ENCODE measurements at places on chromosomes 7 and 10.

GRCh38 chr7:32574626-32575025 is 79.3 kb downstream of the AVL9 start:
- no peak for DNase-seq

DNA sequence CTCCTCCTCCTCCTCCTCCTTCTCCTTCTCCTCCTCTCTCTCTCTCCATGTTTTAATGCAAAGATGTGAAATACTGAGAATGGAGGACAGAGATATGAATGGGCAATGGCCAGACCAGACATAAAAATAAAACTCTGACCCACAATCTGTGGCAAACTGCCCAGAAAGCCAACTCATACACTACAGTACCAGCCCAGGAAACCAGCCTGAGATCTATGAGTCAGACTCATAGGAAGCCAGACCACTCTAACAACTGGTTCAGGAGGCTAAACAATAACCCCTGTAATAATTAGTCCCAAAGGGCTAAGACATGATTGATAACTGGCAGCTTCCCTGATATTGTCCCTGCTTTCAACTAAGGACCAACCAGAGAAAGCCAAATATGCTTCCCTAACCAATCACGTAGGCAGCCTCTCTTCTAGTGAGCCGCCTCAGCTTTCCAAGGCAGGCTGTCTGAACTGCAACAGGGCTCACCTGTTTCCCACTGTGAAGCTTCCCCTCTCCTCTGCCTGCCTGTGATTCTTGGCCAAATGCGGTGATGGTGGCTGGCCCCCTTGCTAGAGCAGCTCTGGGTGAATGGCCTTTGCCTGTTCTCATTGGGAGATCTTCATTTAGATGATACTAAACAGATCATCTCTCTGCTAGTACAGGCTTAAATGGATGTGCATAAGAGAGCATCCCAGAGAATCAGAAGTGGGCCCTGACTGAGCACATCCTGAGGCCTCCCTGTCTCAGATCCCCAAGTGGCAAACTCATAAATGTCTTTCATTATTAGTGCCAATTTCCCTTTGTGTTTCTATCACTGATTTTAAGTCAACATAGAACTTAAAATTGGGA is 817.6 kb downstream of the TNS3 start:
- no peak for DNase-seq

GRCh38 chr10:33553748-33554571 is 219.5 kb upstream of the NRP1 start:
- DNase-seq, result no peak

DNA sequence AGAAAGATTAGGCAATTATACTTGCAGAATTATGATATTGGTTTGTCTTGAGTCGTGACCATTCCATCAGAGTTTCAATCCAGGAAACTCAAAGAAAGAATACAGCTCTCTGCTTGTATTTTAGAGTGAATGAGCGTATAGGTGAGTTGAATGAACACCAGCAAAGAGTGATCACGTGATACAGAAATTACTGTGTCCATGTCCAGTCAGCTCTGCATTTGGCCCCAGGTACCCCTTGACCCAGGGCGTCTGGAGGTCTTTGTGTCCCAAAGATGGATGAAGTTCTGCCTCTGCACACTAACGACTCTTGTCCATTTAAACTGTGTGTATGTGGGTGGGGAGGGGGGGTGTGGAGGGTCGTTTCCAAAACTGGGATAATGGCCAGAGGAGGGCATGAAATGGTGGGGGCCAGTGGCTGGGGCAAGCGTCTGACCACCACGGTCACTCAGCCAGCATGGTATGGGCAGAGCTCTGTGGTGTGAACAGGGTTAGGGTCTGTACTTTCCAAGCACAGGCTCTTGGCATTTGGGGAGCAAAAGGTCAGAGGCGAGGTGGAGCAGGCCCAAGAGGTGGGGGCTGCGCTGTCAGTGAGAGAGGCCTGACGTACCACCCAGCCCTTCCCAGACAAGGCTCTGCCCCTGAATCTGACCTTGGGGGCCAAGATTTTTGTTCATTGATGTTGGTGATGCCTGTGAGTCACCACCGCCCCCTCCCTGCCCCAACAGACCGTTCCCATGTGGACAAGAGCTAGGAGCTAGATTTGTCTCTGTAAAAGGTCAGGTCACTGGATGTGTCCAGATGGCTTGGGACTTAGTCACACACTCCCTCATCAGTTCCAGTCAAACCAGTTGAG is 1.4 kb downstream of the PTPRE start:
- DNase-seq, result no peak

- DNase-seq, result no peak
Measured at GRCh38 chr10:5291501-5292195, 73.1 kb upstream of the UCN3 start.

GRCh38 chr7:26183545-26184280 is 16.8 kb downstream of the HNRNPA2B1 start:
- no peak for DNase-seq

GRCh38 chr7:68813551-68814080 is 784.7 kb upstream of the AUTS2 start:
- no peak for DNase-seq

GRCh38 chr7:134571101-134571500 is 22.2 kb downstream of the AKR1B15 start:
- DNase-seq, result no peak

- no peak for DNase-seq
Measured at GRCh38 chr7:117230276-117231046, 92.4 kb downstream of the WNT2 start.

- DNase-seq, result no peak
Measured at GRCh38 chr7:151707105-151707469, 169.8 kb downstream of the PRKAG2 start.

- no peak for DNase-seq
Measured at GRCh38 chr10:76523791-76524351, 1092.4 kb downstream of the LRMDA start.

DNA sequence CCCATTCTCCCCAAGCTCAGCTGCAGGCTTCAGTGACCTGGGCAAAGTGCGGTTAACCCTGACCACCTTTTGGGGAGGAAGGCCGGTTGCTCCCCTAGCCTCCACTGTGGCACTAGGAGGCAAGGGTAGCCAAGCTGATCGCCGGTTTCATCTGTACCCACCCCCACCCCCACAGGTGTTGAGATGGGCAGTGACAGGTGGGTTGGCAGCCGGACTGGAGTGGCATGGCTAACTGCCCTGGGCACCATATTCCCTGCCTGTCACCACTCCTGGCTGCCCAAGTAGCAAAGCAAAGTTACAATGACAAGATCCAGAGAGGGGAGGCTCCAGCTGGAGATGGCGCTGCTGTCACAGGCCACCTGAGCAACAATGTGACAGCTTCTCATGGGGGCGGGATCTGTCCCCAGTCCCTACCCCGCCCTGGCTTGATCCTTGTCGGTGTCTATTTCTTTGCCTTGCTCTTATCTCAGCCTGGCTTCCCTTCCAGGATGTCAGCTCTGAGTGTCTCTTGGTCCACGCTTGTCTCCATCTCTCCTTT is 27.0 kb upstream of the BMS1 start:
- DNase-seq, result no peak

DNA sequence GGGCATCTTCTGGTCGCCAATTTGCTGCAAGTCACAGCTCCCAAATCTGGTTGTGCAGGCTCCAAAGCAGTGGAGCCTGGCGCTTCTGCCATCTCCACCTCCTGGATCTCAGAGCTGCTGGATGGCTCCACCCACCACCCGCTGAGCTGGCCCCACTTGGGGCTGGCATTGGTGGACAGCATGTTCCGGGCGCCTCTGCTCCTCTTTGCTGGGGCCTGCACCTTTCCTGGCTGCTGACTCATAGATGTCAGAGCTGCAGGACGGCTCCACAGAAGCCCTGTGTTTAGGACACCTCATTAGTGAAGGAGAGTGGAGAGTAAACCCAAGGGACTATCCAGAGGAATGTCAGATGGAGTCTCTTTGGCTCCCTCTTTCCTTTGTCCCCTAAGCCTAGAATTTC is 27.4 kb downstream of the MAPK8 start:
- no peak for DNase-seq

- DNase-seq, result peak; percentile 20
Measured at GRCh38 chr7:107661081-107661864, 645 bp downstream of the SLC26A4 start.

GRCh38 chr7:67716729-67717128 is 720.1 kb downstream of the TYW1 start:
- no peak for DNase-seq

DNA sequence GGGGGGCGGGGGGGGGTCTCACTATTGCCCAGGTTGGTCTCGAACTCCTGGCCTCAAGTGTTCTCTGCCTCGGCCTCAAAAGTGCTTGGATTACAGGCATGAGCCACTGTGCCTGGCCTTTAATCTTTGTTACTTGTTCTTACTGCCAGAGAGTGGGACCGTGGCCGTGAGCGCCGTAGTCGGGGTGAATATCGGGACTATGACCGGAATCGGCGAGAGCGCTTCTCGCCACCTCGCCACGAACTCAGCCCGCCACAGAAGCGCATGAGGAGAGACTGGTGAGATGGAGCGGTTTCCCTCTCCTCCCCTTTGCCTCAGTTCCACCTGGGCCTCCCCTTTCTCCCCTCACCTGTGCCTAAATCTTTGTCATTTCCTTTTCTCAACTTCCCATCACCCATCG is 6.2 kb downstream of the SRRT start:
- DNase-seq, result no peak

GRCh38 chr10:119522747-119523426 is 19.6 kb downstream of the RGS10 start:
- no peak for DNase-seq

DNA sequence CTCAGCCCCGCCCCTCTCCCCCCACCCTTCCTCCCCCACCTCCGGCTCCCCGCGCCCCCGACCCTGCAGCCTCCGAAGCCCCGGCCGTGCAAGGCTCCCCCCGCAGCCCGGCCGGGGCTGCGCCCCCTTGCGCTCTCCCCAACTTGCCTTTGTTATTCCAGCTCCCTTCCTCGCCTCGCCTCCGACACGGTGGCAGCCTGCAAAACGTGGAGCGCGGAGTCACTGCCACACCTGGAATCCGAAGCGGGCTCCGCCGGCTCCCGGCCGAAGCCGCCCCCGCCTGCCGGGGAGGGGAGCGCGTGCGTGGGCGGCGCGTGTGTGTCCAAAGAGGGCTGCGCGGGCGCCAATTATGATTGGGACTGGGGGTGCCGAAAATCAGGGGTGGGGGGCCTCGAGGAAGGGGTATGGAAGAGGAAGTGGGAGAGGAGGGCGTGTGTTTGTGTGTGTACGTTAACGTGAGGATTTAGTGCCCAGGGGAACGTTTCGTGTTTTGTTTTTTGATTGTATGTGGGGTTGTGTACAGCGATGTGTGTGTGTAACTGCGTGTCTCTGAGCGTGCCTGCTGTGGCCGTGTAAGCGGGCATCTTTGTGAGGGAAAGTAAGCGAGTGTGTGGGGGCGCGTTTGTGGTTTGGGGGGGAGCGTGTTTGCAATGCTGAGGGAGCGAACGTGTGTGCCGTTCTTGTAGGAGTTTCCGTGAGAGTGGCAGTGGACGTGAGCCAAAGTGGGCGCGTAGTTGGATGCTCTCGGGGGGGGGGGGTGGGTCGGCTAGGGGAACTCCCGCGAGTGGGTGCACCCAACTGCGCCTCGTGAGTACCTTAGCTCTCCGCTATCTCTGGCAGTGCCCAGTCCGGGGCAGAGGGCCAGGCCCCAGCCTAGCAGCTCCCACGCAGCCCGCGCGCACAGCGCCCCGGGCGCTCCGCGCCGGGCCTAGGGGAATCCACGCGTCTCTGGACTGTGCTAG is 1.2 kb upstream of the ZMIZ1 start:
- peak; percentile 96 for DNase-seq
